ENCODE measurements at places on chromosomes 7 and 10.

DNA sequence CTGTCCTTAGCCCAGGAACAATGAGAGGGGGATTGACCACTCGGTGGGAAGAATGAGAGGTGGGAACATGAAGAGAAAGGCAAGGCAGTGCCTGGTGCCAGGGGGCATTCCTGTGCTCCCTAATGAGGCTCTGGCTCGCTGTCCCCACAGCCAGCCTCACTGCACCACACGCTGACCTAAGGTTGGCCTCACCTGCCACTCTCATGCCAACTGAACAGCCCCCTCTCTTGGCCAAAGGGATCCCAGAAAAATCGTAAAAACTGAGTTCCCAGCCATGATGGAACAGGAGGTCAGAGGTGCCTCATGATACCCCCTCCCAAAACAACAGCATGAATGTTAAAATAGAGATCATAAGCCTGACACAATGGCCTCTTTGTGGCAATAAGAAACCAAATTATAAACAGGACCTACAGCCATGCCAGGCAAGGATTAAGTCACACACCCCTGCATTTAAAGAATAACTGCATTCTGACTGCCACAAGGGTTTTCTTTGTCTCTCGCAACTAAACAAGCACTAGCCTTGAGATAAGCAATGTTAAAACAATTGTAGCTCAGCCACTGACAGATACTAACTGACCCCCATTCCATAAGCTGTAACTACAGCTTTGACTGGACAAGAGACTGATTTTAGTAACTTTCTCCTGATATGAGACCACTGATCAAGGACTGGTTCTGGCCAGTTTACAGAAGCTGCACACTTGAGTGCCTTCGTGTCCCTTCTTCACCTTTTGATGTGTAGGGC is 149.2 kb downstream of the SH2D4B start:
- DNase-seq, result no peak

- DNase-seq, result no peak
These were observed 43.0 kb downstream of the GNA12 start for GRCh38 chr7:2800931-2801688.

GRCh38 chr10:12027539-12027938 is 15.1 kb downstream of the UPF2 start:
- DNase-seq, result no peak

- no peak for DNase-seq
These were observed 27.8 kb downstream of the HIBADH start for GRCh38 chr7:27634671-27635493.

GRCh38 chr10:124599588-124600050 is 138.0 kb downstream of the LHPP start:
- no peak for DNase-seq

DNA sequence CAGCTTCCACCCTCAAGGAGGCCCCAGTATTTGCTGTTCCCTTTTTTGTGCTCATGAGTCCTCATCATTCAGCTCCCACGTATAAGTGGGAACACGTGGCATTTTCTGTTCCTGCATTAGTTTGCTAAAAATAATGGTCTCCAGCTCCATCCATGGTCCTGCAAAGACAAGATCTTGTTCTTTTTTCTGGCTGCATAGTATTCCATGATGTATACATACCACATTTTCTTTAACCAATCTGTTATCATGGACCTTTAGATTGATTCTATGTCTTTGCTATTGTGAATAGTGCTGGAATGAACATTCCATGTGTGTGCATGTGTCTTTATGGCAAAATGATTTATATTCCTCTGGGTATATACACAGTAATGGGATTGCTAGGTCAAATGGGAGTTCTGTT is 17.0 kb downstream of the KRIT1 start:
- no peak for DNase-seq

- DNase-seq, result no peak
These were observed 352.6 kb downstream of the PRPF18 start for GRCh38 chr10:13939391-13939790.

All from kidney glomerular epithelial cell (primary cell).